ENCODE measurements at places on chromosomes 3 and 15.

- no peak for DNase-seq
These were observed 13.2 kb upstream of the TMEM212 start for GRCh38 chr3:171829841-171830517.

DNA sequence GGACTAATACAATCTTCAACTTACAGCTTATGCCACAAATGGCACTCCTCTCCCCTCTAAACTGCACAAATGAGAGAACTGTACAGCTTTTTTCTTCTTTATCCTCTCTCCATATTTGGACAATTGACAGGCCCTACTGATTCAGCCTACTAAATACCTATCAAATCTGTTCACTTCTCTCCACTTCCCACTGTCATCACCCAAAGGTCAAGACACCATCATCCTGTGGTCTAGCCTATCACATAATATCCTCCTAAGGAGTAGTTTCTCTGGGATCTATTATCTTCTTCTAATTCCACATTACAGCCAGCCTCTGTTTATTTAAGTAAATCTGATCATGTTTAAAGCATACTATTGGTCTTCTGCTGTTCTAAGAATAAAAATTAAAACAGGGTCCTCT, 33.0 kb upstream of the SLC12A8 start:
- DNase-seq = no peak

GRCh38 chr3:187720337-187720670, 17.9 kb upstream of the RTP2 start:
- no peak for DNase-seq

DNA sequence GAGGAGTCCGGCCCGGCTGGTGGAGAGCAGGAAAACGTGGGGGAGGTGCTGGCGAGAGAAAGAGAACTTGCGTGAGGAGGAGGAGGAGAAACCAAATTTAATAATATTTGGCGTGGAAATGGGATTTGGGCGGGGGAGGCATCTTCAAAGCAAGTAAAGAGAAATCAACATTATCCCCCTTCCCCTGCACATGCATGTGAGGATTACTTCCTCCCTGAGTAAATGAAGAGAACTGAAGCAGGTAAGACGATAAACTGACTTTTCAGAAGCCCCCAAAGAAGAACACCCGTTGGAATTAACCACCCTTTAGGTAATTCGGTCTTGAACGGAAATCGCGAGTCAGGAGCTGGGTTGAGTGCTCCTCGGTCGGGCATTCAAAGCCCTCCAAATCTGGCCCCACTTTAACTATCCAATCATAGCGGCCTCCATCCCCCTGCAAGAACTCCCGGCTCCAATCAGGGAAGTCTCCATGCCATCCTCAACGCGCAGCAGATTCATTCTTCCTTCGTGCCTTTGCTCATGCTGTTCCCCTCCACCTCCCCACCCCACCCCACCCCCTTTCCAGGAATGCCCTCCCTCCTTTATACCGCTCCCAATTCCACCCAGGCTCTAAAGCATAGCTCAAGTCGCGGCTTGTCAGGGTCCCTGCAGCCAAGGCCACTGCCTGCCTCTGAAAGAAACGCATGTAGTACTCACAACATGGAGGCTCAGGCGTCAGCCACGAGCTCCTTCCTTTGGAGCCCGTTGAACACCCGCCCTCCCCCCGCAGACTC, 545 bp upstream of the RFX7 start:
- DNase-seq = peak; percentile 45

- DNase-seq = no peak
These were observed 50.0 kb upstream of the LCTL start for GRCh38 chr15:66615846-66616245.

DNA sequence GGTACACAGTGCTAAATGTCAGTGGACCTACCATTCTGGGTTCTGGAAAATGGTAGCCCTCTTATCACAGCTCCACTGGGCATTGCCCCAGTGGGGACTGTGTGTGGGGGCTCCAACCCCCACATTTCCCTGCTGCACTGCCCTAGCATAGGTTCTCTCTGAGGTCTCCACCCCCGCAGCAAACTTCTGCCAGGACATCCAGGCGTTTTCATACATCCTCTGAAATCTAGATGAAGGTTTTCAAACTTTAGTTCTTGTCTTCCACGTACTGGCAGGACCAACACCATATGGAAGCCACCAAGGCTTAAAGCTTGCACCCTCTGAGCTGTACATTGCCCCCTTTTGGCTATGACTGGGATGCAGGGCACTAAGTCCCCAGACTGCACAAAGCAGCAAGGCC, 788.2 kb upstream of the ALCAM start:
- no peak for DNase-seq

- DNase-seq = no peak
These were observed 123.0 kb downstream of the SUCLG2 start for GRCh38 chr3:67531181-67532101.

GRCh38 chr3:183434503-183434902, 6.1 kb upstream of the MCF2L2 start:
- no peak for DNase-seq
